ENCODE measurements at places on chromosomes 1 and 21.

GRCh38 chr1:82371844-82372498, 571.2 kb downstream of the ADGRL2 start:
- DNase-seq = no peak

GRCh38 chr1:109011335-109011734, 30.6 kb downstream of the WDR47 start:
- no peak for DNase-seq

DNA sequence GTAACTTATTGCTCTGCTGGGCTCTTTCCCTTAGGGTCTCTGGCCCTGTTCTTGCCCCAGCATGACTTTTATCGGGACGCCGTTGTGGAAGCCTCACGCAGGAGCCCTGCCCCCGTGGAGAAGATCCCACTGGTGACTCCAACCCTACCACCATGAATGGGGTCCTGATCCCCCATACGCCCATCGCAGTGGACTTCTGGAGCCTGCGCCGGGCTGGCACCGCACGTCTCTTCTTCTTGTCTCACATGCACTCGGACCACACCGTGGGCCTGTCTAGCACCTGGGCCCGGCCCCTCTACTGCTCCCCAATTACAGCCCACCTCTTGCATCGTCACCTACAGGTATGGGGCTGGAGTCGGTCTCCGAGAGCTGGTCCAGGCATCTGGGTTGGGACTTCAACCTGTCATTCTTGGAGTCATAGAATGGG, 322 bp downstream of the DCLRE1B start:
- peak; percentile 44 for DNase-seq

GRCh38 chr1:43058545-43059360, 100.1 kb upstream of the SLC2A1 start:
- DNase-seq = no peak

GRCh38 chr1:97783751-97784150, 137.1 kb downstream of the DPYD start:
- no peak for DNase-seq

- no peak for DNase-seq
Observed at GRCh38 chr1:163924041-163924440, 602.3 kb downstream of the NUF2 start.

Measured in left cardiac atrium (tissue), 4 donors.